ENCODE measurements at places on chromosomes 11 and 22.

DNA sequence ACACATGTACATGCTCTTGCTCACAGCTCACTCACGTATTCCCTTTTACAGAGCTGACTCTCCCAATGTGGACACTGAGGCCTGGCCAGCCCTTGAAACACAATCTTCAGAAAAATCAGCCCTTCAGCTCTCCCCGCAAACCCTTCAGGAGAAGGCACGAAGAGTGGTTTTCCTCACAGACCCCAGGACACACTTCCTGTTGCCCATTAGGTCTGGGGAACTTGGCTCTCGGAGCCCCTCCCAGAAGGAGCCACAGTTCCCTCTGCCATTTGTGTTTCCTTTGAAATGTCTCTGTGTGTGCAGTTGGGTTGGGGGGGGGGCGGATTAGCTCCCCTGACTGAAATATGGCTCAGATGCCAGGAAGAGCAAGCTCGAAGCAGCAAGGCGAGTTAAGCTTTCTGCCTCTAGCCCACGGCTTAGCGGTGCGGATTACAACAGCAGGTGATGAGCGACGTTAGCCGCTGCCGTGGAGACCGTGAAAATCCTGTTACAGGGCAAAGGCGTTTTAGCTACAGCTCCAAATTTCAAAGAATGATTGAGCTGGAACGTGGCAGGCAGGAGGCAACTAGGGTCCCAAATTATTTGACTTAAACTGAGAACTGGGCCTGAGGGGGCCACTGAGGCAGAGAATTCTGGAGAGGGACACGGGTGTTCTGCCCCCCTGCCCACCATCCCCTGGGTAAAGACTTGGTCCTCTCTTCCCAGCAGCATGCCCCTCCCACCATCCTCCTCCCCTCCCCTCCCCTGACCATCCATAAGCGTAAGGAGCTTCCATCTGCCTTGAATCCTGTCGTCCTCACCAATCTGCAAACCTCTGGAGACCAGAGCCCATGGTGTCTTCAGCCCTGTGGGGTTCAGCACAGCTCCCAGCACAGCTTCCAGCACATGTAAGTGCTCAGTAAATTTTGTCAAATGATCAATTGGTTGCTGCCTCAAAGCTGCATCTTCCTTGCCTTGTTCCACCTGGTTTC is 598.6 kb downstream of the BUD13 start:
- DNase-seq: no peak

DNA sequence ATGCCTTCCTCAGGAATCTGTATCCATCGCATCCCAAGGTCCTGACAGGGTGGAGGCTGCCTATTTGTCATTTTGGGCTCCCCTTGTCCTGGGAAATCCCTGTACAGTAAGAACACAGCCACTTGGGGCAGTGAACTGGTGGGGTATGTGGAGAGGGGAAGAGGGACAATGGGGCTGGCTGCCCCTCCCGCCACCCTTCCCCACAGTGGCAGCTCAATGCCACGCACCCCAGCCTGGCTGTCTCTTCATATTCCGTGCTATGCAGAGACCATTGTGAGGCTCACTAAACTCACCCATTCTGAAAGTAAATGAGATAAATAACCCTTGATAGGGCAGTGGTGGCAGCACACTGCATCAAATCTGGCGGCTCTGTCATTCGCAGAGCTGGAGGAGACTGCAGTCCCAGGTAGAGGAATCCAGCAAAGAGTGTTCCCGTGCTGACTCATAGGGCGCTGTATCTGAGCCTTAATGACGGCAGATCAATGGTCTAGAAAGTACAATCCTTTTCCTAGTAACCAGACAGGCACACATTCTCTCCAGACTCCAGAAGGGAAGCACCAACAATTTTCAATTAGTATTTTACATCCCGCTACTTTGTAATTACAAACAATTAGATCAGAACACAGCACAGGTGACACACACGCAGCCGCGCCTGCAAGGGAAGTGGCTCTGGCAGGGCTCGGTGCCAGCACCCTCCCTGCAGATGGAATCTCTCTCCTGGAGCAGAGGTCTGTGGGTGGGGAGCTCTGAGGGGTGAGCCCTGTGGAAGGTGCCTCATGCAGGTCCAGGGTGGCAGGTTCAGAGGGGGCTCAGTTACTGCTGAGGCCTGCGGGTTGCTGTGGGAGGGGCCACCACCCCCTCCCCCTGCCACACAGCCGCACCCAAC is 167.9 kb upstream of the B3GAT1 start:
- DNase-seq: no peak

DNA sequence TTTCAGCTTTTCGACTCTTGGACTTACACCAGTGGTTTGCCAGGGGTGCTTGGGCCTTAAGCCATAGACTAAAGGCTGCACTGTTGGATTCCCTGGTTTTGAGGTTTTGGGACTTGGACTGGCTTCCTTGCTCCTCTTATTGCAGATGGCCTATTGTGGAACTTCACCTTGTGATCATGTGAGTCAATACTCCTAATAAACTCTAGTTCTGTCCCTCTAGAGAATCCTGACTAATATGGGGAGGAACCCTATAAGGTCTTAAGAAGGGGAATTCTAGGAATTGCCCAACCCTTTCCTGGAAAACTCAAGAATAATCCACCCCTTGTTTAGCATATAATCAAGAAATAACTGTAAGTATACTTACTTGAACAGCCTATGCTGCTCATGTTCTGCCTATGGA is 491.8 kb downstream of the TMEM135 start:
- no peak for DNase-seq

DNA sequence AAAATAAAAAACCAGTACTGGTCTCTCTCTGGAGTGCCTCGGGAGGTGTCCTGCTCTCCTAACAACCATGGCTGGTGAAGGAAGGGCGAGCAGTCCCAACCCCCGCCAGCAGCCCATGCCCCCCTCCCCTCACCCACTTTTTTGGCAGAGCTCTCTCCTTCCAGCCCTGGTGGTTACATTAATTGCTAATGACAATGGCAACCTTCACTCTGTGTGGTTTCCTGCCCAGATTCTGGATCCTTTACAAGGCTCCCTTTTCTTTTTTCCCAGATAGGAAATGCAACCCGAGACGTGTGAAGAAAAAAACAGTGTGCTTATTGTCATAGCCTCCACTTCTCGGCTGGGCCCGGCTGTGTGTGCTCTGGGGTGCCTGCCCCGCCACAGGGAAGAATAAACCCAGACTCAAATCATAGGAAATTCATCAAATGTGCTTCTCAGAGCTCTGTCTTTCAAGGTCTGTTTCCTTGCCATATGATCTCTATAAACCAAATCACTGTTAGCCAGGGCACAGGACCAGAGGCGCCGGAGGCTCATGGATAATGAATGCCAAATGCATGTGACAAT is 513.0 kb downstream of the SOX6 start:
- DNase-seq: peak; percentile 20

DNA sequence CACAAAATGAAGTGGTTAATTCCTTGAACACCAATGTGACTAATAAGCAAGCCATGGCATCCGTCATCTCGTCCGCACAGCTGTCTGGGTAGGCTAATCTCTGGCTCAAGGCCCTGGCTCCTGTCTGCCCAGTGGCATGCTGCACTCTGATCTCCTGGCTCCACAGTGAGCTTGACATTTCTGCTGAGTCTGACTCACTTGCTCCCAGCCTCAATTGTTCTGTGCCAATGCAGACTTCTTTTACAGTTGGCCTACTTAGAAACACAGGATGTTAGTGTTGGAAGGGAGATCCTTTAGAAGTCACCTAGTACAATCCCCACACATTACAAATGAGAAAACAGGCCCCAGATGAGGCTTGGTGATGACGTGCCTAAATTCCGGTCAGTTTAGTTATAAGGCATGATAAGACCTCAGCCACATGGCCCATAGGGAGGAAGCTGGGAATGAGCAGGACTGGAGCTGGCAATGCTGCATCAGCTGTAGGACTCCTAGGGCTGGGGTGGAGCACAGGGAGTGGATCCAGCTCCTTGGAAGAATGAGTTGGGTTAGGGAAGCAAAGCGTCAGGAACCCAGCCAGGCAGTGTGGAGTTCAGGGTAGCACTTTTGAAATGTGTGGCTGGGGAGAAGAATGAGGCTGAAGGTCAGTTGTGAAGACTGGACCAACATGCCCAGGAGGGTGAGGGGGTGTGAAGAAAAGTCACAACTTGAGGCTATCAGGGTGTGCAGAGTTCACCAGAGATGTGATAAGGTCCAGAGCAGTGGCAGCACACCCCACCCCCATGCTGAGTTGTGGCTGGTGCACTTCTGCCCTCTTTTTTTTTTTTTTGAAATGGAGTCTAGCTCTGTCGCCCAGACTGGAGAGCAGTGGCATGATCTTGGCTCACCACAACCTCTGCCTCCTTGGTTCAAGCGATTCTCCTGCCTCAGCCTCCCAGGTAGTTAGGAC is 70.2 kb upstream of the EED start:
- DNase-seq: no peak

DNA sequence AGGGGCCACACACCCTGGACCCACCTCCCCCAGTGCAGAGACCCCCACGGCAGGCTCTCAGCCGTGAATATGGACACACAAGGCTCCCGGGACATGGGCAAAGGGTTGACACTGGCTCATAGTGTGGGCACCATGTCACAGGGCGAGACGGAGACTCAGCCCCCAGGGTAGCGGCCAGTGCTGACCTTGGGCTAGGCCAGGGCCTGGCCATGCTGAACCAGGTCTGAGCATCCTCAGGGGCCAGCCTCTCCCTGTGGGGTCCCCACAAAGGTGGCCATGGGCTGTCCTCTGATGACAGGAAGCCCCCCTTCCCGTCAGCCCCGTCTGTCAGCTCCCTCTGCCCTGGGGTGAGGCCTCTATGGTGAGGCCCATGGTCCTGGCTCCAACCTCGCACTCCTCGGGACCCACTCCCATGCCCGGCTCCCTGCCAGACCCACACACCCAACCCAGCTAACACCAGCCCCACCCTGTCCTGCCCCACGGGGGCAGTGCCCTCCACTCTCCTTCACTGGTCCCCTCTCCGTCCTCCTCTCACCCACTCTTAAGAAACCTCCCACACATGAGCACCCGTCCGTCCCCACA is 19.0 kb upstream of the PRODH start:
- DNase-seq: no peak

- peak; percentile 78 for DNase-seq
Observed at GRCh38 chr11:47373876-47374719, 4.2 kb downstream of the SPI1 start.

DNA sequence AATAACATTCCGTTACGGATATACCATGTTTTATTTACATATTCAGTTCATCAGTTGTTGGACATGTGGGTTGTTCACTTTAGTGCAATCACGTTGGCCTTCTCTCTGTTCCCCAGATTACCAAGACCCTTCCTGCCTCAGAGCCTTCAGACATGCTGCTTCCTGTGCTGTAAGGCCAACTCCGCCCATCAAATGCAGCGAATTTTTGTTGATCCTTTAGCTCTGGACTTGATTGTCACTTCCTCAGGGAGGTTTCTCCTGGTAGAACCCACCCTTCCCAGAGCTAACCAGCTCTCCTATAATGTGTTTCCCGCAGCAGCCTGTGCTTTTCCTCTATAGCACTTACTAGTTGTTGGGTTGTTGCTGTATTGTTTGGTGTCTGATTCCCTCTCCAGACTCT is 39.4 kb downstream of the SWAP70 start:
- no peak for DNase-seq

- DNase-seq: no peak
Observed at GRCh38 chr22:47178339-47178738, 415.9 kb downstream of the TBC1D22A start.

- peak; percentile 4 for DNase-seq
Observed at GRCh38 chr22:50298266-50298637, 9.2 kb downstream of the PLXNB2 start.

DNA sequence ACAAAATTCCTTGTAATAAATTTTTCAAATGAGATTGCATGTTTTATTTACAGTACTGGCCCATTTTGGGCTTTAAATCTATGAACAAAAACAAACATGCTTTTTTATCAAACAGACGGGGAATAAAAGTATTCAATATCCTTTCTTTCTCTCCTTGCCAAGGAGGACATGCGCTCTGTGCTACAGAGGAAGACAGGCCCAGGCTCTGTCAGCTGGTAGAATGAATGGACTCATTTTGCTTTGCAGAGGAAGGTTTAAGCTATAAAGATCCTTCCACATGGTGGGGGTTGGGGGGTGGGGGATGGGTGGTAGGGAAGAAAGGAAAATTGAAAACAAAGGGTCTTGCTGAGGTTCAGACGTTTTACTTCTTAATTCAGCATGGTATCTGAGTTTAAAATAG is 575.6 kb downstream of the INSC start:
- DNase-seq: no peak

DNA sequence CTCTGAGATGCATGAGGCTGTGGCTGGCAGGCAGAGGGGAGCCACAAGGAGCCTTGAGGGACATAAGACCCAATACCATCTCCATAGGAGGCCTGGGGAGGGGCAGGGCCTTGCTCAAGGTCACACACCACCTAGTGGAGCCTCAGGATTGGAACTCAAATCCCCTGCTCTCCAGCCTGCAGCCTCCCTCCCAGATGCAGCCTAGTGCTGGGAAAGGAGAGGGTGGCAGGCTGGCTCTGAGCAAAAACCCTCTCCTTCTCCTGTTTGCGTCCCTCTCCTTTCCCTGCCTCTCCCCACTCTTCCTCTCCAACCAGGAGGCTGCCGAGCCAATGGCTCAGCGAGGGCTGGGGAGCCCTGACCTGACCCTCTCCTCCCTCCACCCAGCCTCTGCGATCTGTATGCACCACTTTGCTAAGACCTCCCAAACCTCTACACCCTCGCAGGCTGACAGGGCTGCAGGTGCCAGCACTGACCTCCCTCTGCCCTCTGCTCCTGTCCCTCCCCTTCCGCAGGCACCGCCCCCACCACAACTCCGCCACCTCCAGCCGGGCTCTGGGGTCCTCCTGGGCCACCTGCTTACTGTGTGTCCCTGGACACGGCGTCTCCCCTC is 14.7 kb downstream of the IGLL1 start:
- no peak for DNase-seq

DNA sequence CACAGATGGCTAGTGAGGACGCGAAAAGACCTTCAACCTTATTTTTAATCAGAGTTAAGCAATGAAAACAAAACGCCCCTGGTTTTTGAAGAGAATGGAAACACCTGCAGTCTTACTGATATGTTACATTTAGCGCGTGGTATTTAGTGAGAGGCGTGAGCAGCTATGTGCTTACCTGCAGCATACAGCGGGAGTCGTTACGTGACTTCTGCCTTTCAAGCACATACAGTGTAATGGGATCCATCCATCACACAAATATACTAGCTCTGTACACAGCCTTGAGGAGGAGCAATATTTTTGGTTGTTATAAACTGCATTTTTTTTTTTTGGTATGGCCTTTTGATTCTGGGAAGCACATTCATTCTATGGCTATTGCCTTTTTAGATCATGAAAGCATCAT is 5.5 kb downstream of the KRTAP5-2 start:
- no peak for DNase-seq

GRCh38 chr11:72643547-72643946 is 30.7 kb downstream of the PDE2A start:
- no peak for DNase-seq

GRCh38 chr11:121721961-121722360 is 269.2 kb upstream of the SORL1-AS1 start:
- no peak for DNase-seq

All from G401 (cell line).